ENCODE measurements at places on chromosomes 2 and 18.

DNA sequence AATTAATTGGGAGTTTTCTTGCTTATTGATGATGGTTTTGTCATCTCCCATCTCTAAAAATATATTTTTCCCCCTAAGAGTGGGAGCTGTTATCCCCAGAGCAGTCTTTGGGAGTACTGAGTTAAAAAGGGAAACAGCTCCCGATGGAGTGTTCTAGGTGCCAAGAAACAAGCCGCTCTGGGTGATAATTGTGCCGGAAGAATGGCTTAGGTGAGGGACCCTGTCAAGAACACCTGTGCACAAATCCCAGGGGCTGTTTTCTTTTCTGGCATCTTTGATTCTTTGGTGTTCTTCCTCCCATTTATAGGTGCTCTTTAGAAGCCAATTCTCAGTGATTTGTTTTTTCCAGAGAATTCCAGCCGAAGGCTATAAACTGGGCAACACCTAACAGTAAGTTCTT lies 1.4 kb upstream of the CAPN13 start:
- no peak for DNase-seq

DNA sequence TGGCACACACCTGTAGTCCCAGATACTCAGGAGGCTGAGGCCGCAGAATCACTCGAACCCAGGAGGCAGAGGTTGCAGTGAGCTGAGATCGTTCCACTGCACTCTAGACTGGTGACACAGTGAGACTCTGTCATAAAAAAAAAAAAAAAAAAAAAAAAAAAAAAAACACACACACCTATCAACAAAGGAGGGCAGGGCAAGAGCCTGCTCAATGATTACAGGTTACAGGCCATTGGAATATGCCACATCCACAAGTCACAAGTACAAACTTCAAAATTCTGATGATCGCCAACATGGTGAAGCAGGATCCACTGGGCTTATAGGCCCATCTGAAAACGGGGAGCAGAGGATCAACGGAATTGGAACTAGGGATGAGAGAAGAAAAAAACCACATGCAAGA lies 6.3 kb downstream of the MYO5B start:
- DNase-seq: no peak

- DNase-seq: peak; percentile 26
Observed at GRCh38 chr18:23237524-23238151, 102.4 kb downstream of the CABLES1 start.

GRCh38 chr2:28377984-28378678 lies 14.5 kb upstream of the FOSL2 start:
- no peak for DNase-seq

GRCh38 chr2:95005726-95006125 lies 19.8 kb upstream of the MAL start:
- DNase-seq: no peak

- DNase-seq: peak; percentile 11
Observed at GRCh38 chr2:216516730-216517350, 18.2 kb downstream of the RPL37A start.

- no peak for DNase-seq
Observed at GRCh38 chr2:137823196-137823595, 141.1 kb upstream of the HNMT start.

GRCh38 chr2:226183550-226183949 lies 616.1 kb downstream of the IRS1 start:
- DNase-seq: no peak

DNA sequence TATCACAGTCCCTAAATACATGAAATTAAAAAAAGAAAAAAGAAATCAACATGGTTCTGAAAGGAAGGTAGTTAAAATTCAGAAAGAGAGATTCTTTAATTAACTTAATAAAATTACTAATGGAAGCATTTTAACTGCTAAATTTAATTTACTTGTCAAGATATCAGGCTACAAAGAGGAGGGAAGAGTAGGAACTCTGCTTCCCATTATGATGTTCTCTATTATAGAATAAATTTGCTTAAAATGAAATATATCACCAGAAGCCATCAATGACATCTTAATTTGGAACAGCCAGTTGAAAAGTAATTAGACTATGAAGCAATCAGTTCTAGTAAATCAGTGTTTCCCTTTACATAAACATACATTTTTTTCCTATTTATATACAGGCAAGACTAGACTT lies 611.8 kb upstream of the FANCL start:
- no peak for DNase-seq

- no peak for DNase-seq
Observed at GRCh38 chr2:234050455-234051135, at the start of gene SPP2. Gene SPP2, plus strand, starts transcription at chr2:234050702. Its CDS starts 85 bp downstream, at chr2:234050787.

- DNase-seq: no peak
Observed at GRCh38 chr18:10387399-10387798, 67.0 kb upstream of the APCDD1 start.

- no peak for DNase-seq
Observed at GRCh38 chr2:127577973-127578372, 42.5 kb downstream of the MYO7B start.

DNA sequence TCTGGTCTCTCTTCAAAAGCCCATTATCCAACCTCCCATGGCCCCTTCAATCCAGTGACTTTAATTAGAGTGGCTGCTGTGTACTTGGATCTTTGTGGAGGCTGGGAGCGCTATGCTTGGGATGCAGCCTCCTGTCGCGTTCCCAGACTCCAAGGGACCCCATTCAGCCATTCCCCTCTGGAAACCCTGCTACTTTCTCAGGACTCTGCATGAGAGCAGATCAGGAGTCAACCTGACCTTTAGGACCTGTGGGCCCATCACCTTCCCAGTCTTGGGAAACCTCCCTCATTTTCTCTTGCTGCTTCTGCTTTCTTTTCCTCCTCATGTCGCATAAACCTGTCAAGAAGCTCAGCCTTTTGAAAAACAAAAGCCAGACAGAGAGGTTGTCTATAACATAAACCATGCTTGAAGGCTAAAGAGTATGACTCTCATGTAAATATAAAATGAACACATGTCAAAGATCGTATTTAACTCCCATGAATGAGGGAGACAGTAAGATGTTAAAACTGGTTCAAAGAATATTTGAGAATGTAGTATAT lies 143.1 kb upstream of the PELI1 start:
- DNase-seq: no peak

GRCh38 chr2:107712857-107713256 lies 113.8 kb upstream of the RGPD4 start:
- peak; percentile 5 for DNase-seq

DNA sequence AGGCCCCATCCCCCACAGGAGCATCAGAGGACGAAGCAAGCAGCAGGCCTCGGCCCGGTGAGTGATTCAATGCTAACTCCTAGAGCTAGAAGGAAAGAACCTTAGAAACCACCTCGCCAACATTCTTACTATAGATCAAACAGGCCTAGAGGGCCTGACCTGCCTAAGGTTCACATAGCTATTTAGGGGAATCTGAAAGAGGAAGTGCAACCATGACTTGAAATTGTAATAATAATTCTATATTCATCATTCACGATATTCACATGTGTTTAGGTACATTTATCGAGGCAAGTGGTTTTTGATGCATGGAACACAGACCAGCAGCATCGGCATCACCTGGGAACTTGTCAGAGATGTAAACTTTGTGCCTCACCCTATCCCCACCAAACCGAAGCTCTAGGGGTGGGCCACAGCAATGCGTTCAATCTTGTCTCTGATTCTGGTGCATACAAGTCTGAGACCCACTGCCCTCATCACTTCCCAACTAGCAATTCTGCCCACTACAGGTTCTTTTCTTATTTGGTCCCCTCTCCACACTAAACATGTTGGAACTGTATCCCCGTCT lies 78.0 kb upstream of the DNMT3A start:
- peak; percentile 2 for DNase-seq

- DNase-seq: no peak
Observed at GRCh38 chr2:53517406-53517805, 250.2 kb upstream of the CHAC2 start.

DNA sequence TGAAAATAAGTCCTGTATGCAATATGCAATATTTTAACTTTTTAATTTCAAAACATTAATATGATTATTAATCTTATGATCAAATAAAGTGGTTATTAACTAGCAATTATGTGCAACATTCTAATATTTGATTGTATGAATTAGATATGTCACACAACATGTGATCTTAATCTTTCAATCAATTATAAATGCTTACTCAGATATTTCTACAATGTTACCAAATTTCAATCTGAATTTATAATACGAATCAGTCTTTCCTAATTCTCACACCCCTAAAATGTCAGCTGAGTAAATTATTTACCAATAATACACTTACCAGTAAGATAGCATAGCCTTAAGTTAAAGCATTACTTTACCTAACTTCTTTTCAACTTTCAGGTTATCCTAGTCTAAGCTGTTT lies 186.3 kb downstream of the CALCRL start:
- DNase-seq: no peak

DNA sequence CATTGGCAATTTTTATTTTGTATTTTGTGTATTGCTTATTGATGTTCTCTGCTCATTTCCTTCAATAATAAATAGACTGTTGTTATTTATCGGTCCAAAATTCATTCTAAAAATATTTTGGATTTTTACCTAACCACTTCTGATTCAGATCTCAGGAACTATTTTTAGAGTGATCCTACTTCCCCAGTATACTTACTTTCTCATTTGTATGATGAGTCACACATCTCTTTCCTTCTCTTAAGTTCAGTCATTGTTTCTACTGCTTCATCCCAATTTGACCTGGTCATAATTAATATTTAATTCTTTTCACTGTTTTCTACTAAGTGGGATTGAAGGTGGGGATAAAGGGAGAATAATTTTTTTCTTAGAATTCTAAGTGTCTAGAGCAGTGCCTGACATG lies 75.1 kb downstream of the AGPS start:
- DNase-seq: no peak

DNA sequence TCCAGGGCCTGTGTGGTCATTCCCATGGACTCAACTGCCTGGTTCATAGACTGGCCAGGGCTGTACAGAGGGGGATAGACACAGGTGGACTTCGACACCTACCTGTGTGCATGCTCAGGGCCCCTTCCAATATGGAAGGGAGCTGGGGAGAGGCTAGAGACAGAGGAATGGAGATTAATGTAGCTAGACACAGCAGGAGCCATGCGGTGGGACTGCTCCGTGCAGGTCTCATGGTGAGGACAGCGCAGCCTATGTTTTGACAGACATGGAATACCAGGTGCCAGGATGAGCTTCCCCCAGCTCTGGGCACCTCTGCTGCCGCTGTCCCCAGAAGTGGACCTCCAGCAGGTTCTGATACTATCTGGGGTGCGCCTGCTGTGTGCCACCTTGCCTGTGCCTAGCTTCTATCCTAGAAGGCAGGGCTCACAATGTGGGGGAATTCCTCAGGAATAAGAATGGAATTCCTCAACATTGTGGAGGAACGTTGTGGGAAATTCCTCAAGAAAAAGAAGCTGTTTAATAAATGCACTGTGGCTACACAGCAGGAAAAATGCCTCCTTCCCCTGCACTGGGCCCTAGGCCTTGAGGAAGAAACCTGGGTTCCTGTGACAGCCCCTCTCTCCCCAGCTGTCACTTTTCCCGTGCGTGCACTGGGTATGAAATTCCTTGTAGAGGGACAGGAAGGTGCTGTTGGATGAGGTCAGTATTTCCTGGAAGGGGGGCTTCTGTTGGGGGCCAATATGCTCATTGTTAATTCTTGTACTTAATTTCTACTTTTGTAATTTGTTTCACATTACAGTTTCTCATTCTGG lies 7.3 kb downstream of the IL1R1 start:
- DNase-seq: no peak

- DNase-seq: no peak
Observed at GRCh38 chr18:34399892-34400291, 175.2 kb upstream of the NOL4 start.

- DNase-seq: no peak
Observed at GRCh38 chr2:168669151-168669550, 133.3 kb upstream of the NOSTRIN start.

DNA sequence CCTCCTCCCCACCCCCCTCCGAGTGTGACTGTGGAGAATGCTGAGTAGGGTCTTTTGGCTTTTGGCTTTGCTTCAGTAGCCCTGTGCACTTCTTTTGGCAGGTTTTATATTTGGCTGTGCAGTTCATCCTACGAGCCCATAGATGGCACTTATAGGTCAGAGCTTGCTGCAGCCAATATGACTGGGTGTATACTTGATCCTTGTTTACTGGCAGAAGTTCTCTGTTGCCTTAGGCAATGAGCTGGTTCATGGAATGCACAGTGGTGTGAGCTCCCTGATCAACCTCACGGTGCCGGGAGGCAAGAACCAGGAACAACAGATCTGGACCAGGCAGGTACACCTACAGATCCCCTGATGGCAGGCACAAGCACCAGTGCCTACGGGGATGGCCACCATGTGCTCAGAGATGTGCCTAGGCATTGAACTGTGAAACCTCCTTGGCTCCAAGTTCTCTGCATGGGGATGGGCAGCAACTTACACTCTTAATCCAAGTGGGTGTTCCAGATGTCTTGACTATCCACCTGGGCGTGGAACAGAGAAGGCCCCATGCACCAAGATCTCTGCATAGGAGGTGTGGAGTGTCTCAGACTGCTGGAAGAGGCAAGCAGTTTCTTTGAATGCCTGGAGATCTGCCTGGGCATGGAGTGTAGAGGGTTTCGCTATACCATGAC lies 190.4 kb downstream of the KIAA1328 start:
- DNase-seq: no peak

GRCh38 chr2:181268174-181268867 lies 188.9 kb upstream of the ITGA4 start:
- DNase-seq: no peak

All from CD4-positive, alpha-beta T cell treated with Interleukin-21 for 1 hour (primary cell).